Mesothelial cell of epicardium (in vitro differentiated cells): ENCODE measurements at places on chromosomes 16 and 17.

- DNase-seq, result no peak
These were observed 9.3 kb upstream of the WBP2 start for GRCh38 chr17:75864448-75864871.

DNA sequence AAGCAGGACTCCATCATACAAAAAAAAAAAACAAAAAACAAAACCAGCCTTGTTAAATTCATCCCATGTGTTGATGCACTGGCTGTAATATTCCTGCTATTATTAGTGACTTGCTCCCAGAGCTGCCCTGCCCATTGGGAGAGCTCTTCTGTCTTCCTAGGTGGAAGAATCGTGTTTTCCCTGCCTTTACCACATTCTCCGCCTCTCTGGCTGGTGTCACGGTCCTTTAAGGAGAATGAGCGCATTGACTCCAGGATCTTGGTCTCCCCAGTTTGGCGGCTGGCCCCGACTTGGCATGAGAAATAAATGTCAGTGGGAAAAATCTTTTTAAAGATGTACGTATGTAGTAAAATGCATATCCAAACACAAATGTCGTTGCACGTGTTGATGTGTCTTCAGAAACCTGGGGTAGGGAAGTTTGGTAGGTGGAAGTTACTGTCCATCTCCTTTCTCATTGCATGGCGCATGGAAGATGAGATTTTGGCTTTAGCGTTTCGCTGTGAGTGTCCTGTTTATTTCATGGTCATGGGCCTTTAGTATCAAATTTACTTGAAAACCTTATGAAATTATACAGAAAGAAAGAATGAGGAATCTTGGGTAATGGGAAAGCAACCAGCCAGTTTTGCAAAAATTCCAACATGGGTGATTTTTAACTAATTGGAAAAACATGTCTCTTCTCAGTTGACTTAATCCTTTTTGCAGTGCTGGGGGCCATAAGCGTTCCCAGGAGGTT, 15.5 kb downstream of the RMI2 start:
- no peak for DNase-seq

GRCh38 chr17:32355649-32356377, 5.9 kb downstream of the ZNF207 start:
- no peak for DNase-seq

DNA sequence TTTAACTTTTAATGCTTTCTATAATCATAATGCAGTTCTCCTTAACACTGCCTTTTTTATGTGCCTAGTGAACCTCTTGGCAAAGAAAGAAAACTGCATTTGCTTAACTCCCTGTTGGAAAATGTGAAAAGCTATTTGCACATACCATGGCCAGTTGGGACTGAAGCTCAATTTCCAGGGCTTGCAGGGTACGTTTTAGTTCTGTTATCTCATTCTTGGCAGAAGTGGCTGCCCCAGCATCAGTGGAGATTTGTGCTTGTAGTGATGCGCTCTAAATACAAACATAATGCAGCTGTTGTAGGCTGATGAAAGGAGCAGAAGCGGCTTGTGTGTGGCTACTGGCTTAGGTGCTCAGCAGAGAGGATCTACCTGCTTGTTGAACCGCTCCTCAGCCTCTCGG, 3.7 kb downstream of the KRT24 start:
- DNase-seq, result no peak

GRCh38 chr16:85716680-85717038, 27.9 kb upstream of the GINS2 start:
- DNase-seq, result no peak

GRCh38 chr16:49921791-49922456, 66.0 kb upstream of the ZNF423 start:
- peak; percentile 51 for DNase-seq

DNA sequence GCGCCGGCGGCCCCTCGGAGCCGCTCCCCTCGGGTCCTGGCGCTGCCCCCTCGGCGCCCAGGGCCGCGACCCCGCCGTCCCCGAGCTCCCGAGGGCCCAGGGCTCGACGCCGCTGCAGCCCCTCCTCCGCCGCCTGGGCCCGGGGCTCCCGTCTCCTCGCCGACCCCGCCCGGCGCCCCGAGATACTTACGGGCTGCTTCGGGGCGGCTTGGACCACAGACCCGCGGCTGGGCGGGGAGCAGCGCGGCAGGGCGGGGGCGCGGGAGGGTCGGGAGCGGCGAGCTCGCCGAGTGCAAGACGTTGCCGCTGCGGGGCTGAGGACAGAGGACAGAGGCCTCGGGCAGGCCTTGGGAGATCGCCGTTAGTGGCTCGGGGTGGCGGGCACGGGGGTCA, 290 bp downstream of the TOB1 start:
- no peak for DNase-seq

DNA sequence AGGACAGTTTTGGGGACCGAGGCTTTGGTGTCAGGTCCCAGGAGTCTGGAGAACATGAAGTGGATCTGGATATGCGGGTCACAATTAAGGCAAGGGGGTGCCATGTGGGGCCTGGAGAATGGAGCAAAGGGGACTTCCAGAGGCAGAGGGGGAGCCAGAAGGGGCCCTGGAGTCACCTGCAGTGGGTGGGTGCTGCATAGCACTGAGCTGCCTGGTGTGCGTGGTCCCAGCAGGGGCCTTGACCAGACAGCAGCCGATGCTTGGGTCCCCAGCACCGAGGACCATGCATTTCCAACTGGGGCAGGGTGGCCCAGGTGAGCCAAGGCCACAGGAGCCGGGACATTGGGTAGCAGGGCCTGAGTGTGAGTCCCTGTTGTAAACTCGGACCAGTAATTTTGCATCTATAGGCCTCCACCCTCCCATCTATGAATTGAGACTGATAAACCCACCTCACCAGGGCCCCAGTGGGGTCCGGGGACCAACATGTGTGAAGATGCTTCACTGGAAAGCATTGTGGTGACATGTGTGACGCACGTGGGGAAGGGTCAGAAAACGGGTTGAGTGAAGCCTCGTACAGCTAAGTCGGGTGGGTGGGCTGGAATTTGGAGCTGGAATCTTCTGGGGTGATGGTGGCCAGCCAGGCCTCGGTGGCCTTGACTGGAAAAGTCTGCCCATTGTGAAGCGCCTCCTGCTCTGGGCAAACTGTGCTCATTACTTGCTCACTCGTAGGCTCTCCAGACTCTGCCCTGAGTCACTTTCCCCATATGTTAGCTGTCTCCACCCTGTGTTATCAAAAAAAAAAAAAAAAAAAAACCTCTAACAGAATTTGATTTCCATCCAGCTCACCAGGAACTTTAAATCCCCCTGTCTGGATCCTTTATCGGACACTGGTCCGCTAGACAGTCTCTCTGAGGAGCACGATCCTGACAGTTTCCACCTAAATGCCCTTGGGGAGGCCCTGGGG, 90.5 kb upstream of the ZNF469 start:
- no peak for DNase-seq

- no peak for DNase-seq
These were observed 1.3 kb downstream of the CCDC102A start for GRCh38 chr16:57534881-57535658.

DNA sequence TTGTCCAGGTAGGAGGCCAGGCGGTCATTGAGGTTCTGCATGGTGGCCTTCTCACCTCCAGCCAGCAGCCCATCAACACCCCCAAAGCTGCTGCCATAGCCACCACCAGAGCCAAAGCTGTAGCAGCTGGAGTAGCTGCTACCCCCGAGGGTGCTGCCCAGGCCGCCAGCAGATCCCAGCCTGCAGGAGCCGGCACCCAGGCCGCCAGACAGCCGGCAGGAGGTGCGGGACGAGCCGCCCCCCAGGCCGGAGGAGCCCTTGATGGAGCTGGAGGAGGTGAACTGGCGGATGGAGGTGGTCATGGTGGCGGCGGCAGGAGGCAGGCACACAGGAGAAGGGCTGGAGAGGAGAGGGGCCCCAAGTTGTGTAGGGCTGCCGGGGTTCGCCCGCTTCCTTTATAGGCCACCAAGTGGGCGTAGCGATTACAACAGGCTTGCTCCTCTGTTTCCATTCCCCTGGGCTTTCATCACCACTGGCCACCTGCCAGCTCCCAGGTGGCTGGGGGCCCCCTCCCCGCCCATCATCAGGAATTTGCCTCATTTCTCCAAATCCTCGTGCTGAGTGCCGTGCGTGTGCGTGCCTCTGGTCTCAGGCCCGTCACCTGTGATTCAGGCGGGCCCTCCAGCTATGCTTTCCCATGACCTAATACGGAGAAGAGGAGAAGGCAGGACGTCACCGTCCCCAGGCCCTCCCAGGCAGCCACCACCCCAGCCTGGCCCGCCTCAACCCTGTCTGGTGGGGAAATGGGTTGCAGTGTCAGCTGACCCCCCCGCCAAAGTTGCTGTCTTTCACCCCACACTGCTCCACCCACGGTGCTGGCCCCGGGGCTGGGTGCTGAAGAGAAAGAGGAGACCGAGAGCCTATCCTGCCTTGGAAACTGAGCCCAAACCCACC, at the start of gene KRT17:
TSS of gene KRT17 (minus strand) at position 368 of the 894 bp plus-strand sequence. CDS start at position 302, 66 bp downstream.
- peak; percentile 88 for DNase-seq

DNA sequence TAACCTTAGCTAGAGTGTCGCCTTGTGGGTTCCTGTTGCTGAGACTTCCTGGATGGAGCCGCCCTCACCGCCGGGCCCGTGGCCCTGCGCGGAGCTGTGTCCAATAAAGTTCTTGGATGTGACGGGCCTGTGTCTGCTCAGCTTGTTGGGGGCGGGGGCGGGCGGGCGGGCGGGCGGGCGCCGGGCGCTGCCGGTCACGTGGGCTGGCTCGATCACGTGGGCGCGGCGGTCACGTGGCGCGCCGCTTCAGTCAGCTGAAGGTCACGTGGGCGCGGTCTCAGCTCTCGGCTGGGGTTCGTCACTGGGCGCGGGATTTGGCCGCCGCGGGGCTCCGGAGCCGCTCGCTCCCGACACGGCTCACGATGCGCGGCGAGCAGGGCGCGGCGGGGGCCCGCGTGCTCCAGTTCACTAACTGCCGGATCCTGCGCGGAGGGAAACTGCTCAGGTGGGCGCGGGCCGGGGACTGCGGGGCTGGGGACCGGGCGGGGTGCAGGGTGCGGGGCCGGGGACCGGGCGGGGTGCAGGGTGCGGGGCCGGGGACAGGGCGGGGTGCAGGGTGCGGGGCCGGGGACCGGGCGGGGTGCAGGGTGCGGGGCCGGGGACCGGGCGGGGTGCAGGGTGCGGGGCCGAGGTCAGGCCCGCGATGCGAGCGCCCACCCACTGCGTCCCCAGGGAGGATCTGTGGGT, at the start of gene AMDHD2:
TSS of gene AMDHD2 (plus strand) at position 275 of the 687 bp plus-strand sequence. CDS start at position 363, 88 bp downstream.
- peak; percentile 90 for DNase-seq

GRCh38 chr16:2857451-2858244, at the start of gene PRSS22:
Gene PRSS22 (minus strand): TSS chr16:2858170. CDS start chr16:2858104, 66 bp downstream.
- no peak for DNase-seq

DNA sequence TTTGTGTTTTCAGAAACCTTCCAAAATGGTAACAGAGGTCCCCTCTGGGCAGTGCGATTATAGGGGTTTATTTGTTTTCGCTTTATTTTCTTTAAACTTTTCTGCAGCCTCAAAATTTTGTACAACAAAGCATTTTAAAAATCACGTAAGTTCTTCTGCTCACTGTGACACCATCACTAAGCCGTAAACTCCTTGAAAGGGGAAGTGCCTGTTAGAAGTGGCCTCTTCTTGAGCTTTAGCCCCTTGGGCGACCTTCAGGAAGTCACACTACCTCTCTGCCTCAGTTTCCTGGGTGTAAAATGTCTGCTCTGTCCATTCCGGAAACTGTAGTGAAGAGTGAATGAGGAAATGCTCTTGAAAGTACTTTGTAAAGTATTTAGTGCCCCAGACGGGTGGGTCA, 26.6 kb downstream of the ARHGAP27 start:
- no peak for DNase-seq

DNA sequence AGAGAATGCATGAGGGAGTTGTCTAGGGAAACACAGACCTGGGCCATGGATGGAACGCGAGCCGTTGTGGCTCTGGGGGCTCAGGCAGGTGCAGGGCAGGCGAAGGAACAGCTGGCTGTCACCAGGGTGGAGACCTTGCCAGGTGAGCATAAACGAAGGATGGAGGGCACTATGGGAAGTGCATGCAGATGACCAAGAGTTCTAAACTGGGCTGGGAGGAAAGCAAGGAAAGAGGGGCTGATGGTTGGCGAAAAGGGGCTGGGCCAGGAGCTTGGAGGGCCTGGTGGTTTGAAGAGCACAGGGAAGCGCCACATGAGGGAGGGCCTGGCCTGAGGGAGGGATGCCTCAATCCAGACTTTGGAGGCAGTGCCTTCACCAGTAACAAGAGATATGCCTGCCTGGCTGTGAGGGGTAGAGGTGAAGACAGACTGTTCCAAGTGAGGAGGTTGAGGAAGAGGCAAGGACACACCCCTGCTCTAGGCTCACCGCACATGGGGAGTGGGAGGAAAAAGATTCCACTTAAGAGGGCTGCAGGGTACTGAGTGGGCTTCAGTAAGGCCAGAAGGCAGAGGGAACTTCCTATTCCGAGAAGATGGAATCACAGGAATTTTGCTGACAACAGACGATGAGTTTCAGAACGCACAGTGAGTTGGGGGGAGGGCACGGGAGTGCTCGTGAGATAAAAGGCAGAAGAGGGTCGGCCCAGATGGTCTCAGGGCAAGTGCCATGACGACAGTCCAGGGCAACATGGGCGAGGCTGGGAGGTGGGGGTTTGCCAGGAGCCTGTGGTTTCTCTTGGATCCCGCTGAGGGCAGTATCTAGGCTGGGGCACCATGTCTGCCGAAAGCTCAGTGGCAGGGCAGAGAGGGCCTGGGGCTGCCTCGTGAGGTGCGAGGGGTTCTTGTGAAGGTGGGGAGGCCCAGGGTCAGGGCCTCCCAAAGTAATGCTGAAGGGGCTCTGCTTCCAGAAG, 20.6 kb downstream of the B9D1 start:
- no peak for DNase-seq

DNA sequence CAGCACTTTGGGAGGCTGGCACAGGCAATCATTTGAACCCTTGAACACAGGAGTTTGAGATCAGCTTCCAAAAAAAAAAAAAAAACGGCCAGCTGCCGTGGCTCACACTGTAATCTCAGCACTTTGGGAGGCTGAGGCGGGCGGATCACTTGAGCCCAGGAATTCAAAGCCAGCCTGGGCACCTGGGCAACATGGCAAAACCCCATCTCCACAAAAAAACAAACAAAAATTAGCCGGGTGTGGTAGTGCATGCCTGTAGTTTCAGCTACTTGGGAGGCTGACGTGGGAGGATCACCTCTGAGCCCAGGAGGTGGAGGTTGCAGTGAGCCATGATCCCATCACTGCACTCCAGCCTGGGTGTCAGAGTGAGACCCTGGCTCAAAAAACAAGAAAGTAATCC, 39.0 kb downstream of the GRB2 start:
- no peak for DNase-seq

- no peak for DNase-seq
These were observed 27.4 kb upstream of the CDH3 start for GRCh38 chr16:68617734-68618133.

- DNase-seq, result peak; percentile 84
These were observed at the start of gene MTHFSD for GRCh38 chr16:86554917-86555703. Gene MTHFSD (minus strand): TSS chr16:86555235. CDS start chr16:86555184, 51 bp downstream.

DNA sequence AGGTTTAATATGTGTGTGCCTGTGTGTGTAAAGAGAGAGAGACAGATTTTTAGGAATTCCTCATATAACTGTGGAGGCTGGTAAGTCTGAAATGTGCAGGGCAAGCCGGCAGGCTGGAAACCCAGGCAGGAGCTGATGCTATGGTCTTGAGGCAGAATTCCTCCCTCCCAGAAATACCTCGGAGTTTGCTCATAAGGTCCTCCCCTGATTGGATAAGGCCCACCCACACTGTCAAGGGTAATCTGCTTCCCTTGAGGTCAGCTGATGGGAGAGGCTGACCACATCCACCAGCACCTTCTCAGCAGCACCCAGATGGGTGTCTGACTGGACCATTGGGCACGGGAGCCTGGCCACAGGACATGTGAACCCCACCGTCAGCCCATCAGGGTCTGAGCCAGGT, 42.4 kb downstream of the C16orf95 start:
- no peak for DNase-seq
